ENCODE measurements at places on chromosomes 4 and X. TPM values are rescaled to one million over a fixed set of nuclear protein-coding genes. Genes with fewer than 3 reads are reported as not detected.

The NPY2R gene
- total RNA-seq = not detected

The NUP62CL gene
- 20.2 TPM for total RNA-seq

The ATOH1 gene
- not detected for total RNA-seq

- DNase-seq = no peak
These were observed 570.7 kb downstream of the PCDH7 start for GRCh38 chr4:31290836-31291235.

GRCh38 chr4:56465599-56466295, 1.7 kb upstream of the SRP72 start:
- DNase-seq = peak; percentile 55

The PAGE2 gene
- total RNA-seq = not detected

The GBA3 gene
- not detected for total RNA-seq

The CT45A2 gene
- total RNA-seq = not detected

DNA sequence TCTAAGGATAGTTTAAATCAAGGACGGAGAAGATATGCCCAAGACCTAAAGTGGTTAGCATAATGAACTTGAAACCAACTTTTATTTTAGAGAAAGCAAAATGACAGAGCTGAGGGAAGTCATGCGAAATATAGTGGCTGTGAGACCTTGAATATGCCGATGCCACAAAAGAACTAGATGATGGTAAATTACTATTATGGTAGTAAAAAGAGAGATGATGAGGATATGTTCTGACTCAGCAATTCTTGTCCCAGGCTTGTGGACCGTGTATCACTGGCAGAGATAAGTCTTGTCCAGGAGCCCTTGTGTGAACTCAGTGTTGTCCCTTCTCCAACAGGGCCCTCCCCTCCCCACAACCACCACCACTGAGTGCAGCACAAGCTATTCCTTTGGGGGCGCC, 1605.6 kb upstream of the TENM3 start:
- DNase-seq = no peak

DNA sequence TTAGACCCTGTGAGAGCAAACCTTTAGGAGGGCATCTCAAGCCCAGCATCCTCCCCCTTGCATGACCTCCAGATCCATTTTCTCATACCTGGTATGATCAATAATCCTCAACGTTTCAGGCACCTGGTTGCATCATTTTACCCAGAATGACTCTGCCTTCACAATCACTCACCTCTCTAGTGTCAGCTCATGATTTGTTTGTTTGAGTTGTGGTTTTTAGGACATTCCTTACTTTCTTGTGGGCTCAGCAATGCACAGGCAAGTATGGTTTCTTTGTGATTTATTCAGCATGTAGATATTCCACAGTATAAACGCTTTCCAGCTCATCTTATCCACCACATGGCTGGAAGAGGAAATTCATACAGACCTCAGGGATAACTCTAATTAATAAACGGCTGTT, 93.6 kb upstream of the CPEB2 start:
- peak; percentile 88 for DNase-seq

- DNase-seq = no peak
These were observed 20.8 kb upstream of the PRPS2 start for GRCh38 chrX:12770440-12770839.

DNA sequence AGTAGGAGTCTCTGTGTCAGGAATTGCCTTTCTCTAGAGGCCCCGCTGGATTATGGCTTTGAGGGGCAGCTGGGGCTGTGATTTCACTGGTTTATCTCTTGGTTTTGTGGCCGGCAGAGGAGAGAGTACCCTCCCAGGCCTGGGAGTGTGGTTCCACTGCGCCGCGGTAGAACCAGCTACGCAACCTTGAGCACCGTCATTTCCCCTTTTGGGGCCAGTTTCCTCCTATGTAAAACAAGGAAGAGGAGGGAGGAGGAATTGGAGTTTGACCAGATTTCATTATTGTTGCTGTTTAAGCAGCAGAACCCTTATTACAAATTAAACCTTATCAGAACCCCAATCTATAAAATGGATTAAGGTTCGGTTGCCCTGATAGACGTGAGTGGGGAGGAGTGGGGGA, 4.4 kb downstream of the SOX3 start:
- no peak for DNase-seq

The CTAG1B gene
- total RNA-seq = not detected

DNA sequence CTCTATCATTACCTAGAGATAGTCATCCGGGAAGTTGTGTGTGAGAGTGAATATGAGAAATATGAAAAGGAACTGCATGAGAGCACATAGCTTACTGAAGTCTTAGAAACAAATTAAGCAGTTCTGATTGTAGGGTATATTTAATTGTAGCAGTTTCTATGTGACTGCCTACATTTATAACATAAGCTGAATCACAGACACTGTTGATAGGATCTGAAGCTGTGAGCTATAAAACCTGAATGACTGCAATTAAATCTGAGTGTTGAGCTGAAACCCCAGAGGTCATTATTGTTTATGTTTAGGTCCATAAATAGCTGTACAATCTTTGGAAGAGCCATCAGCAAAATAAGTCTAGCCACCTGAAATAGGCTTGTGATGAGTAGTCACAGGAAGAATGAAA, 210.1 kb upstream of the CXCL13 start:
- no peak for DNase-seq

Measured in PC-9 (cell line).